ENCODE measurements at places on chromosomes 16 and 17.

DNA sequence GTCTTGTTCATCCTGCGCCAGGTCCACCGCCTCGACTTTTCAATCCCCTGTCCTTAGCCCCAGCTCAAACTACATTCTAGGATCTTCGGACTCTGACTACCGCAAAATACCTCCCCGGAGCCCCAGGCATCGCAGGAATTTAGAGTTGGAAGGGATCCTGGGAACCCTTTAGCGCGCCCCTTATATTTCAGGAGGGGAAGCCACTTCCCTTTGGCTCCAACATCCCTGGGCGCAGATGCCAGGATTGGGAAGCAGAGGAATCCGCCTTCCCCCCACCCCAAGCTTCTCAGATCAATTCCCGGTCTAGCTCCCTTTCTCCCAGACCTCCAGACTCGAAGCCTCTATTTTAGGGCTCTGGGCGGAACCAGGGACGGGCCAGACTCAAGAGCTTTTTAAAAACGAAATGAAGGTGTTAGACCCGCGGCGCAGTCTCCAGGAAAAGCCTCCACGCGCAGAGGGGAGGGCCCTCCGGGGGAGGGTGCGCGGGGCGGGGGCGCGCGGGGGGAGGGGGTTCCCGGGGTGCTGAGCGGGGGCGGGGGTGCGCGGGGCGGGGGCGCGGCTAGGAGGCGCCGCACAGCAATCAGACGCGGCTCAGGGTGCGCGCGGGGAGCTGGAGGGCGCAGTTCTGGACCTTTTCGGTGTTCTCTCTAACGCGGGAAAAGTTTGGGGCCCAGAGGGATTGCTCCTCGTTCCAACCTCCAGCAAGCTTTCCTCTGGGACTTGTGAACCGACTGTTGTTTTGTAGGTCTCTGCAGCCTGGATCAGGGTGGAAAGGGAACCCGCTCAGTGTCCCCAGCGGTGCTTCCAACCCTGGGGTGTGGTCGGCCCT, 1.6 kb downstream of the AHSP start:
- DNase-seq: peak; percentile 7

GRCh38 chr16:4557973-4558372, 1.8 kb downstream of the C16orf96 start:
- no peak for DNase-seq

GRCh38 chr16:25959221-25959620, 267.5 kb downstream of the HS3ST4 start:
- DNase-seq: no peak

- no peak for DNase-seq
Measured at GRCh38 chr17:15744885-15745284, 12.8 kb downstream of the TBC1D26 start.

GRCh38 chr16:77212741-77213541, 13.7 kb downstream of the SYCE1L start:
- DNase-seq: peak; percentile 82

GRCh38 chr16:1936945-1937479, 6.0 kb downstream of the MSRB1 start:
- no peak for DNase-seq

Measured in activated CD8-positive, alpha-beta T cell treated with anti-CD3 and anti-CD28 coated beads for 36 hours (primary cell).